ENCODE measurements at places on chromosomes 5 and 9. TPM values are rescaled to one million over a fixed set of nuclear protein-coding genes. Genes with fewer than 3 reads are reported as not detected.

RNF145 gene
- 34.7 TPM for total RNA-seq

LCN12 gene
- total RNA-seq, result not detected

ARSI gene
- total RNA-seq, result 0.49 TPM

ZNF883 gene
- 0.66 TPM for total RNA-seq

CER1 gene
- total RNA-seq, result not detected

CCL28 gene
- 2.3 TPM for total RNA-seq

C1QTNF3 gene
- 4.1 TPM for total RNA-seq

IFNB1 gene
- not detected for total RNA-seq

GCNT4 gene
- 1.0 TPM for total RNA-seq

COL27A1 gene
- total RNA-seq, result 7.7 TPM

ANKRD55 gene
- not detected for total RNA-seq

ACSL6 gene
- not detected for total RNA-seq

CDO1 gene
- total RNA-seq, result 255 TPM

PHF24 gene
- total RNA-seq, result 1.3 TPM

TMEM215 gene
- total RNA-seq, result not detected

MORN5 gene
- not detected for total RNA-seq

CNTLN gene
- total RNA-seq, result 17.4 TPM

GMCL2 gene
- not detected for total RNA-seq

IL5 gene
- not detected for total RNA-seq

INSYN2B gene
- 0.16 TPM for total RNA-seq

GNA14 gene
- 5.5 TPM for total RNA-seq

SARDH gene
- total RNA-seq, result 0.57 TPM

LCN15 gene
- not detected for total RNA-seq

TXNDC8 gene
- not detected for total RNA-seq

PCDHA4 gene
- 0.16 TPM for total RNA-seq

CCDC112 gene
- 16.7 TPM for total RNA-seq

GABRA6 gene
- not detected for total RNA-seq

SAPCD2 gene
- 0.66 TPM for total RNA-seq

SOX30 gene
- not detected for total RNA-seq

IL3 gene
- not detected for total RNA-seq

TLX3 gene
- total RNA-seq, result not detected

DEPDC1B gene
- total RNA-seq, result 0.85 TPM

Data from subcutaneous adipose tissue (tissue), 4 donors.